ENCODE measurements at places on chromosomes 16 and 17.
A peak's percentile ranks its signal among the peaks of the same experiment; 100 is the strongest.

GRCh38 chr17:42531455-42532354 is 4.3 kb upstream of the NAGLU start:
- DNase-seq, result peak; percentile 72

DNA sequence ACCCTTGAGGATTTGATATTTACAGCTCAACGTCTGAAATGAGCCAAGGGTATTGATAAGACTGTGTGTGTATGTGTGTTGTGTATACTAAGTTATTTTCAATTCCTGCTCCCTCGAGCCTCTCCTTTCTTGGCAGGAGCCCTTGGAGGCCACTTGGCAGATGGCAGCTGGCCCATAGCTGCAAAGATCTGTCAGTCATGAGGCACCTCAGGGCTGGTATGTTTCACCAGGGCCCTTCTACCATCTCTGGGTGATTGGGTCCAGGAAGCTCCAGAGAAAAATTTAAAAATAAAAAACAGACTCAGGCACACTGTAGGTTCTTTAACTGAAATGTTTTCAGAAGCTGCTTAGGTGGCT is 355.7 kb downstream of the HAPSTR1 start:
- no peak for DNase-seq

GRCh38 chr17:76735586-76736348 is 1.4 kb downstream of the SRSF2 start:
- DNase-seq, result no peak

GRCh38 chr17:2056206-2057174 is 1.6 kb downstream of the HIC1 start:
- DNase-seq, result peak; percentile 78

All from activated naive CD8-positive, alpha-beta T cell treated with anti-CD3 and anti-CD28 coated beads, Interleukin-2, amount 10 ng/mL, durations not matched to agents 7 days and 5 days (primary cell).